ENCODE measurements at places on chromosomes 5 and 9.

DNA sequence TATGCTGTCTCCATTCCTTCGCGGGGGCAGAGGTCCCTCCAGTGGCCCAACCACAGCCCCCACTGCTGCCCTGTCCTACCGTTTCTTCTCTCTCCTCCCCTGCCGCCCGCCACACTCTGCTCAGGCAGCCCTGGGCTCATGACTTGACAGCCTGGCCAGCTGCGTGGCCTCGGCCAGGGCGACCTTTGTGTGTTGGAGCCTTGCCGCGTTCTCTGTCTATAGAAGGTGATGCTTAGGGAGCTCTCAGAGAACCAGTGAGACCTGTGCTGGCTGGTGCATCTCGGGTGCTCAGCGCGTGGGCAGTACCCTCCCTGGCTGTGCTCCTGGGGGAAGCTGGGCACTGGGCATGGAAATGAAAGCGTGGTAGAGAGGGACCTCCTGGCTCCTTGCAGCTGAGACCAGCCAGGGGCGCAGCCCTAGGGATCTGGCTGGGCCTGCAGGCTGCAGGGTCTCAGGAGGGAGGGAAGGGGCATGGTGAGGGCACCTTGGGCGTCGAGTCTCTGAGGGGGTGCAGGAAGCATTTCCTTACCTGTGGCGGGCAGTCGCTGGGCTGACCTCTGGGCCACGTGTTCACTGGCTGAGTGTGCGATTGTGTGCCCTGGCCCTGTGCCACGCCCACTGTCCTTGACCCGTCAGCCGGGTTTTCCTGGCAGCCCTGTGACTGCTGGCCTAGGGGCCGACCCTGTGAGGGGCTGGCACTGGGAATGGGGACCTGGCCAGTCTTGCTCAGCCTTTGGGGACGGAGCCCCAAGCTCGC is 50.3 kb downstream of the RXRA start:
- DNase-seq = no peak

- no peak for DNase-seq
Observed at GRCh38 chr9:110536822-110537221, 42.7 kb downstream of the SVEP1 start.

DNA sequence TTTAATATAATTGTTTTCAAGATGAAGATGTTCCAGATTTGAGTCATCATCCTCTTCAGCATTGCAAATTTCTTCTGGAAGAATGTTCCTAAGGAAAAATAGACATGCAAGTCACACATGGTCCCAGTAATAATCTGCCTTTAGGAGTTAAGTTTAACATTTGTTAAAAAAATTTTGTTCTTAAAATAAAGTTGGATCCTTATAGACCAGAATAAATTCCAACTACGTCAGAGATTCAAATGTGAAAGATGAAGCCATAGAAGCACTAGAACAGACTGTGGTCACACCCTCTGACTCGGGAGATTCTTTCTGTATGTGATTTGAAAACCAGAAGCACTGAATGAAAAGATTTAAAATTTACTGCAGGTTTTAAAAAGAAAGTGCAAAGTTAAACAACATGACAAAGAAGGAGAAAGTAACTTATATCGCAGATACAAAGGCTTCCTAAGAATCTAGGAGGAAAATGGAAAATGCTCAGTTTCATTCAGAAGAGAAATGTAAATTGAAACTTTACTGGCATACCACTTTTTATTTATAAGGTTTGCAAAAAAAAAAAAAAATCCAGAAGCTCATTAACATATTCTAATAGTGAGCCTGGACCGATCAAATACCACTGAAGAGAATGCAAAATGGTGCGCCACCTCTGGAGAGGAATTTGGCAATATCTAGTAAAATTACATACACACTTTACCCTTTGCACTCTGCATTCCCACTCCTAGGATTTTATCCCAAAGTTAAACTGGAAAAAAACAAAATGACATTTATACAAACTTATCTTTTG is 14.3 kb upstream of the ASPN start:
- DNase-seq = no peak

GRCh38 chr9:104256031-104256695 is 162.1 kb downstream of the SMC2 start:
- peak; percentile 47 for DNase-seq

DNA sequence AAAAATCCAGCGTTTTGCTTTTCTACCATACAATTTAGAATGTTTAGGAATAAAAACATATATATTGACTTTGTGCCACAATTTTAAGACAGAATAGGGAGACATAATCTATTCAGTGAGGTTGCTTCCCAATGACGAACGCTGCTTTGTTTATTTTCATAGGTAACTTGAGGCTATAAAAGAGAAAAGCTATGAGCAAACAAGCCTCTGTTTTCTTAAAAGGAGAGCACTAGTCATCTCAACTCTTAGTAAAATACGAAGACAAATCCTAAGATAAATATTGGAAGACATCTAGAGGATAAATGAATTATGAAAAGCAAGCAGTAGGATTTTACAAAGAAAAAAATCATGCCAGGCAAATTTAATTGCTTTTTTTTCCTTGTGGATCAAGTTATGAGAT is 363.6 kb downstream of the ANXA1 start:
- no peak for DNase-seq

DNA sequence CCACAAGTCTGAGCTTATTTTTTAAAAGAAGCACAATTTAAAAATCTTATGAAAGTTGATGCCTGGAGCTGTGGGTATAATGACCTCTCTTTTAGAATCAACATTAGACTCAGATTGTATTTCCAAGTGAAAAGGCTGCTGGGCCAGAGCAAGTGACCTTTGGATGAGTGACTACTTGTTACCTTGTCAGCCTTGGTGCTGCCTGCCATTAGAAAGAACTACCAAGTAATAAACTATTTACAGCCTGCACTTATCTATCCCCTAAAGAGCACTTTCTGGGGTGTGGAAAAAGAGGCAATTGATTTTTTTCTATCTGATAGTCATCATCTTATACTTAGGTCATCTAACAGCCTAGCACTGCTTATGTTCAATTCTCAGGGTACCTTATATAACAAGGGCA is 134.9 kb upstream of the FBXL17 start:
- DNase-seq = no peak

GRCh38 chr5:170143091-170143490 is 37.4 kb downstream of the FOXI1 start:
- DNase-seq = no peak

GRCh38 chr5:130501151-130501865 is 597.0 kb downstream of the CHSY3 start:
- DNase-seq = no peak

- DNase-seq = no peak
Observed at GRCh38 chr9:120418315-120418714, 161.7 kb downstream of the CDK5RAP2 start.

DNA sequence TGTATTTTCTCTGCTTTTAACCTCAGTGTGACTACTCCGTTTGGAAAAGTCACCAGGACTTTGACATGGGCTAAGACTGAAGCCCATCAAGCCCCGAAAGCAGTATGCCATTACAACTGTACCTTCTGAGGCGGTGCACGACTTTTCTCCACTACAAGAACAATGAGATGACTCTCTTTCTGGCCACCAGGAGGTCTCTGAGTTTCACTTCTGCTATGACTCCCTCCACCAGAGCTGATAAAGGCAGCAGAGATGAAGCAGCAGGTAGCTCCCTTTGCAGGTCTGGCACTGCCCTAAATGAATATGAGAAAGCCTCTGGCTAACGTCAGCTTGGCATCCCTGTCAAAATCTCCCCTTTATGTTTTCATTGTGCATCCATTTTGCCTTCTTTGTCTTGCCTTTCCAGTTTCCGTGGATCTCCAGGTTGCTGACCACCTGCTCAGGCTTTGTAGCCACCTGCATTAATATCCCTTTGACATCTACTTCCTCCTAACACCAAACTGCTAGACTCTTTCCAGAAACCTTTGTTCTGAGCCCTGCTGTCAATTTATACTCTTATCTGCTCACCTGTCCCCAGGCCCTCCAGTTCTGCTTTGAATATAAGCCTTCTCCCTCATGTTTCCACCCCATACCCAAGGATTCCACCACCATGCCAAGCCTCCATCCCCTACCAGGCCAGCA is 221.7 kb downstream of the ZNF608 start:
- no peak for DNase-seq

DNA sequence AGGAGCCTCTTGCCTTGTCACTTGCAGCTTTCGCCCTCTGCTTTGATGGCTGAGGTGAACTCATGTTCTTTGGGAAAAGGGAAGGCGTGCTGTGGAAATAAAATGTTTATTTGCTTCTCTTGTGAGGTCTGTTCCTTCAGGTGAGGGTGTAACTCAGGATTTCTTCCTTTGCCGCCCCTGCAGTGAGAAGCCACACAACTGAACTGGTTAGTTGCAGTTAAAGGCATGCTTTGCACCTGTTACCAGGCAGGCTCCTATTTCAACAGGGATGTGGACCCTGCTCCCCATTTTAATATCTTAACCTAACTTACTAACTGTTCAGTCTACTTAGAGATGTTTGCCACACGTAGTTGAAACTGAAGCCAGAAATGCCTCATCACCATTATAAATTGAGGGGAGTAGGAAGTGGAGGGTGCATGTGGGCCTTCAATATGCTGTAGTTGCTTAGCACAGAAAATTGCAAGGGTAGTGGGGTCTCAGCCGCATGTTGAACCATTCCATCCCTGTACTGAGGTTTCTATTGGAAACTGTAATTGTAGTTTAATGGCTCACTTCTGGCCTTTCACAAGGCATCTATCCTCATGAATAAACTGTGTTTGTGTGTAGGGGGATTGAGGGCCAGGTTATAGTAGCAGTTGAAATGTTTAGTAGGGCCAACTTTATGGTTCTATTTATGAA is 7.9 kb downstream of the RACK1 start:
- DNase-seq = no peak

- DNase-seq = no peak
Observed at GRCh38 chr5:172887692-172888091, 53.6 kb downstream of the ERGIC1 start.

DNA sequence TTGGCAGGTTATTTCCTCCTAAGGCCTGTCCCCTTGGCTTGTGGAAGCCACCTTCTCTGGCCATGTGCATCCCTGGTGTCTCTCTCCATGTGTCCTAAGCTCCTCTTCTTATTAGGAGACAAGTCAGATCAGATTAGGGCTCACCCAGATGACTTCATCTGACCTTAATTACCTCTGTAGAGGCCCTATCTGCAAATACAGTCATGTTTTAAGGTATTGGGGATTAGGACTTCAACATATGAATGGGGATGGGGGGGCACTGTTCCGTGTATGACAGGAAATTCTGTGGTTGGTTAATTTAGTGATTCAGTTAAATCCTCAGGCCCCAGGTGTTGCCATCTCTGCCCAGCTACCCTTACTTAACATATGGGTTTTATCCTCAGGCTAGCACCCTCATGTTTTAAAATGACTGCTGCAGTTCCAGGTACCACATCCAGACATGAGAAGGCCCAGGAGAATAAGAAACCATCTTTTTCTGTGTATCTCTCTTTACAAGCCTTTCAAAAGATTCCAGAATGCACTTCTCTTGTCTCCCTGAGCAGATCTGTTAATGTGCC is 51.9 kb upstream of the RAI14 start:
- DNase-seq = no peak

Data from NCI-H2171 treated with DMSO at 0.1 percent for 48 hours (cell line).